ELF-1 (cell line): ENCODE measurements at places on chromosomes 1 and 21.

DNA sequence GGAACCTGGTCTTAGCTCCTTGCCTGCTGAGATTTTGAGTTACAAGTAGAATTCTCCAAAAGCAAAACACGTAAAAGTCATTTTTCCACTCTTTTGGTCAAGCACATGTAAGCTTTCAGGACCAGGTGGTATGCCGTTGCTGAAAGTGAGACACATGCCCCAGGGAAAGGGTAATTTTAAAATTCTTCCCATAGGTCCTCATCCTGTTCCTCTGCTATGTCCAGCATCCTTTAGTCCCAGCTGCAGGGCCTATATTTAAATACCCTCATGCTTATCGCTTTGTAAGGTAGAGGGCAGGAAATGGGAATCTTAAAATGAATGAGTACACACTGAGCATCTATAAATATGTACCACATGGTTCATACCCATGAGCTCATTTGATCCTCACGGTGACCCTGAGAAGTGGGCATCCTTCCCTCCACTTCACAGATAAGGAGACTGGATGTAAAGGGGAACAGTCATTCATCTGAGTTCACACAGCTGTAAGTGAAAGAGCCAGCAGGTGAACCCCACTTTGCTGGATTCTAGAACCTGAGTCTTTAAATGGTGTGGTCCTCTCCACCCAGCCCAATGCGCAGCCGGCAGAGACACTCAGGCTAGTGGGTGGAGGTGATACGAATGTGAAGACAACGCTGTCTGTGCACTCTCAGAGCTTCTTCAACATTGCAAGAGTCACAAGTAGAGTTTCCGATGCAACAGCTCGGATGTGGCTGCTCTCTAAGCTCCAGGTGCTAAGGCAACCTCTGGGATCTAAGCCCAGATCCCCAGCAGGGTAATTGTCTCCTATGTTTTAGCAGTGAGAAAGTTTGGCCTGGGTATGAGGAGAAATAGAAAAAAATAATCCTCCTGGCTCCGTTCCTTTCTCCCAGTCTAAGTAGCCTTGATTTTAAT, 163.5 kb downstream of the PLXNA2 start:
- no peak for DNase-seq

- DNase-seq = no peak
Observed at GRCh38 chr1:165861911-165862310, 34.5 kb downstream of the UCK2 start.

DNA sequence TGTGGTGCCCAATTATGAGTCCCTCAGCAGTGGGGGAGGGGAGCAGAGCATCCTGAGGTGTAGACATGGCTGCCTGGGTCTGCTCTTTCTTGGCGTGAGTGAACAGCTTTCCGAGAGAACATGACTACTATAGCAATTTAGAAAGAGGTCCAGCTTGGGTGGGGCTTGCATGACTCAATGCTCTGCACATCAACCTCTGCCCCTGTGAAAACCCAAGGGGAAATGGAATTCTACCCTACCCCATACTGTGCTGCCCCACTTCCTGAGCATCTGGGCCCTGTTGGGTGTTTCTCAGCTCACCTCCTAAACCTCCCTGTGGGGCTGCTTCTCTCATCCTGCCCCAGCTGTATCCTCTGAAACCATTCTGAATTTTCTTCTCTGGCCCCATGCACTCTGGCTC, 8.2 kb upstream of the AZIN2 start:
- no peak for DNase-seq

DNA sequence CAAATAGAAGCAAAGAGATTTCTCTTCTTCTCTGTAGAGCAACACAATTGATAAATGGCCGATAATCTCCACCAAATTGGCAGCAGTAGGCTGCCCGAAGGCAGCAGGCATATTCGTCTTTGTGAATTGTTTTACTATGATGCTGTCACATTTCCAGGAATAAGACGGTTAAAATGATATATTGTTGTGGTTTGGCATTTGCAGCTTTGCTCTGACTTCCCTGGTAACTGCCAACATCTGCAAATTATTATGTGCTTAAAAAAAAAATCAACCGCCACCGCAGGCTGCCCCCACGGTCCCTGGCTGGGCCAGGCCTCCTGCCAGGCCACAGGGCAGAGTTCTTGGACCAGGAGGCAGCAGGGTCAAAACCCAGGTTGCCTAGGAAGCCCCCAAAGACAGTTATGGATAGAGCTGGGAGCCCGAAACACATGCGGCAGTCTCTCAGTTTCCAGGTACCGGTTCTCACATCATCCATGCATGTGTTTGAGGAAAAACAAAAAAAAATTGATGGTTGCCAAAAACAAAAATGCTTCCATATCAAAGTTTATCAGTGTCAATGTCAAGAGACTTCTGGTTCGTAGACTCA, 179.3 kb downstream of the ETS2 start:
- DNase-seq = no peak

- peak; percentile 73 for DNase-seq
Observed at GRCh38 chr1:228814176-228814575, 78.9 kb downstream of the RHOU start.

DNA sequence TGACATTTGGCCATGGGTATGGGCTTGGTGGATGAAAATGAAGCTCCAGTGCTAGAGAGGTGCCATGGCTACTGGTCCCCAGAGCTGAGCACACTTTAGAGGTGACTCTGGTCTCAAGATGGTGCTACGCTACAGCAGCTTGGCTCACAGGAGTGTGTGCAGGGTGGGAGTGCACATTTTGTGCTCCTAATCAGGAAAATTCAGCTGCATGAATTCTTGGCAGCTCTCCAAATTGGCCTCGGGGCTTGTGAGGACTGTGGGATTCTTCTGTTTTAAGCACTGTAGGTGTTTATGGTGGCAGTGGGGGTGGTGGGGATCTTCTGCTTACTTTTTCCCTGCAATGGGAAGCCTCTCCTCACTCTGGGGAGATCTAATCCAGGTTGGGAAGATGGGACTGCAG, 17.3 kb upstream of the TIPRL start:
- DNase-seq = no peak

- no peak for DNase-seq
Observed at GRCh38 chr1:110648417-110648816, 26.3 kb downstream of the KCNA3 start.

- DNase-seq = no peak
Observed at GRCh38 chr1:165387505-165387904, 31.0 kb upstream of the LMX1A start.

GRCh38 chr1:5725406-5725805, 266.8 kb downstream of the NPHP4 start:
- no peak for DNase-seq

DNA sequence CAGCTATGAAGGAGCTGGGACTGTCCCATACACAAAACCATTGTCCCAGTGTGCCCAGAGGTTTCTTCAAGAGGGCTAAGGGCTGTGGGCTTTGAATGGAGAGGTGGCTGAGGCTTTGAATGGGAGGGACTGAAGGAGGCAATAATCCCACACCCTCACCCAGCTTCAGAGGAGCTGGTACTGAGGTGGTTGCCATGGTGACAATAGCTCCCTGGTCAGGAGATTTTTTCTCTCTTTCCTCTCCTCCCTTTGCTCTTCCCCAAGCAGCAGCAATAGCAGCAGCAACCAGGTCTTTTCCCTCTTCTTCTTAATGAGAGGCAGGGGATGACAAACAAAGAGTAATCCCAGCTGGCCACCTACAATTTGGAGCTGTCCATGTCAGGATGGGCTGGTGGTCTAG, 1.6 kb downstream of the HPCAL4 start:
- DNase-seq = no peak

GRCh38 chr1:192904438-192904895, 95.6 kb downstream of the RGS2 start:
- DNase-seq = no peak

GRCh38 chr1:156356262-156356874, 12.6 kb upstream of the RHBG start:
- no peak for DNase-seq

DNA sequence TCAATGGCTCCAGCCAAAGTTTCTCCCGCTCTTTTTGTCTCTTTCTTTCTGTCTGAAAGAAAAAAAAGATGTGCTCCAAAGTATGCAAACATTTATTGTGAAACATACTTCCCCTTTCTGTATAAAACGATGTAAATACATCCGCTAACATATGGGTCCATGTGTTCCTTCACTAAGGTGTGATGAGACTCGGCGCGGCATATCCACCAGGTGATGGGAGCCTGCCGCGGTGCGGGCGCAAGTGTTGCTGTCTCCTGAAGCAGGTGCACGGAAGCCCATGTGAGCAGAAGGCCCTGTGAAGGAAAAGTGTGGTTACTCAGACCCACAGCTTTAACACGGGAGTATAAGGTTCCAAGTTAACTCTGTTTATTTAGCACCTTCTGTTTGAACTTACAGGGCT, 466.6 kb upstream of the C1orf87 start:
- no peak for DNase-seq

GRCh38 chr1:200866521-200866920, 6.3 kb upstream of the GPR25 start:
- no peak for DNase-seq

DNA sequence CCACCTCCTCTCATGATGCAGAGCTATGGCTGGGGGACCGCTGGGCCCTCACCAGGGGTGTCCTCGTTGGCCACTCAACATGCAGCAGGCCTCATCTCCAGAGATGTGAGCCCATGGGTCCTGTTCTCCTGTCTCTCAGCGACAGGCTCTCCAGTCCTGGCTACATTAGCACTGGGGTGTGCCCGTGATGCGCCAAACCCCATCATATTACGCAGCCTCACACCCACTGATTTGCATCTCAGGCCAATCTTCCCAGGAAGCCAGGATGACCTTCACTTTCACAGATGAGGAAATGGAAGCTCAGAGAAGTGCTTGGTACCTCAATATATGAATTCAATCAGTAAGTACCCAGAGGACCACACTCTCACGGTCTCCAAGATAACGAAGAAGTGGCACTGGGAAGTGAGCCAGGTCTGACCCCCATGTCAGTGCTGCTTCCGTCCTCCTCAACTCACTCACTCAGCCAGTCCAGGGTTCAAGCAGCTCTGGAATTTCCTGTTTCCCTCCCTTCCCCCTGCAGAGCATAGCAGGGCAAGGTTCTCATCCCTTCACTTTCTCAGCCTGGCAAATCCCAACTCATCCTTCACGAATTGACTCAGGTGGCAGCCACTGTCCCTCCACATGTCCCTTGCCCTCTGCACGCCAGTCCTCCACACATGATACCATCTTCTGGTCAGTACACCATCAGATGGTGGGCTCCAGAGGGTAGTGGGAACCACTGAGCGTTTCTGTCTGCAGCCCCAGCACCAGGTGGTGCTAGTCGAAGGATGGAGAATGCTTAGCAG, 28.9 kb upstream of the EVA1B start:
- no peak for DNase-seq

DNA sequence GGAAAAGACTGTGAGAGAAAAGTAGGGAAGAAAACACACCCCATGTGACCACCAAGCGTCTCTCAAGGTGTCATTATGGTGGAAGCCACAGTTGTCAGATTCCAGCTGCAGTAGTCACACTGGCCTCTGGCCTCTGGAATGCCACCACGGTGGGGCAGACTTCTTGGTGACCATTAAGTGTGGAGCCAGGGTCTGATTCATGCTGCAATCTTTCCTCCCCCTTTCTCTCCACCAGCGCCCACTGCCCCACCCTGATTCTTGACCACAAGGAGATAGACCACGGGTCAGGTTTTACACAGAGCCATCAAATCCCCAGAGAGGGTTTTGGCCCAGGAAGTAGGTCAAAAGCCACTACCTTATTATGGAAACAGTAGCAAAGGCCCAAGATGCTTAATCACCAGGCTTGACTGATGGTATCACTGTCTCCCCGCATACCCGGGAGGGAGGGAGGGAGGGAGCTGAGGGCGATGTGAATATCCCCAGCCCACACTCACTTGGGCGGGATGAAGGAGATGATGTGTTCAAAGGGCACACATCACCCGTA, 52.7 kb upstream of the GRHL3 start:
- DNase-seq = peak; percentile 83

DNA sequence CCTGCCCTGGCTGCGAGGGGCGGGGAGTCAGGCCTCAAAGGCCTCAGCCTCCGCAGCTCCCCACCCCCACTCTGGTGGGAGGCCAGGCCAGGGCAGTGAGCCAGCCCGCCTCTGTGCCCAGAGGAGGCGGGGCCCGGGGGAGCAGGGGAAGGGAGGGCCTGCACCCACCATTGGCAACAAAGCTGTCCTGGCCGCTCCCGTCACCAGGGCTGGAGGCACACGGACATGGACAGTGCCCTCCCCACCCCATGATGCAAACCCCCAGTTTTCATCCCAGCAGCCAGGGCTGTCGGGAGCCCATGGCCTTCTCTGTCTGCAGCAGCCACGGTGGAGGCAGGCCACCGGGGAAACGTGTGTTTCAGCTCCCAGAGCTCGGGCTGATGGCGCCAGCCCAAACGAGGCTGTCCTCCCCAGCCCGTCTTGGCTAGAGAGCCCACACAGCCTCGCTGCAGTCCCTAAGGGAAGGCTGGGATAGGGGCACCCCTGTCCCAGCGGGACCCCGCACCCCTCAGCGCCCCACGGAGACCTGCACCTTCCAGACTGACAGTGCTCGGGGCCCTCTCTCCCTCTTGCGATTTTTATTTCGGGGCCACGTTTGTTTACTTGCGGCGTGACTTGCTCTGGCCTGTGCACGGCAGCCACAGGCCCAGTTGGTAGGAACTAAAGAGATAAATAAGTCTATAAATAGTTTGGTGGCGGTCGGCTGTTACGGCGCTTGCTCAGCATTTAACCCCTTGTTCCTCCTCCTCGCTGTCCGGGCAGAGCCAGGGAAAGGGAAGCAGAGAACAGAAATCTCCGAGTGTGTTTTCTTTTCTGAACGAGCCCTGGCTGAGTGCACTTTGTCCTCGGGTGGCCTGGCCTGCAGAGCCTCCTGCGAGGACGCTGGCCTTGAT, 101.8 kb downstream of the PRDM16 start:
- DNase-seq = no peak

GRCh38 chr1:220819467-220820026, 32.8 kb downstream of the MTARC1 start:
- DNase-seq = no peak

GRCh38 chr1:26351590-26352337, 2.2 kb downstream of the CRYBG2 start:
- DNase-seq = peak; percentile 83

- no peak for DNase-seq
Observed at GRCh38 chr1:112882271-112882744, 73.7 kb downstream of the SLC16A1 start.

- peak; percentile 84 for DNase-seq
Observed at GRCh38 chr1:230868736-230869385, 540 bp upstream of the C1orf198 start.

- no peak for DNase-seq
Observed at GRCh38 chr1:221756830-221757551, 15.1 kb upstream of the DUSP10 start.

GRCh38 chr1:20076223-20076622, 6.2 kb downstream of the PLA2G5 start:
- DNase-seq = no peak

- DNase-seq = no peak
Observed at GRCh38 chr1:109266965-109267364, 16.0 kb downstream of the PSRC1 start.

GRCh38 chr21:40568807-40569206, 278.2 kb downstream of the DSCAM start:
- no peak for DNase-seq
